ENCODE measurements at places on chromosomes 12 and 14.
A peak's percentile ranks its signal among the peaks of the same experiment; 100 is the strongest.

DNA sequence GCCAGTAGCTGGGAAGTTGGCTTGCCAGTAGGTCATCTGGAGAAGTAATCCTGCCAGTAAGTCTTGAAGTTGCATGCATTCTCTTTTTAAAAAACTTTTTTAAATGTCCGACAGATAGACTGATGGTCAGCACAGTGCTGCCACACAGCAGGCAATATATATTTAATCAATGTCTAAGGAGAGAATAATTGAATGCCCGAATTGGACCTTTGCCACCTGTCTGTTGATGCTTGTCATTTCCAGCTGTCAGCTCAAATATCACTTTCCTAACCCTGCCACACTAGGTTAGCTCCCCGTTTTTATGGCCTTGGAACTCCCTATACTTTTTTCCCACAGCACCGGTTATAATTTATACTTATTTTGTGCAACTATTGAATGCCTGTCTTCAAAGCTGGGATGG, 2.1 kb upstream of the SLC15A4 start:
- no peak for DNase-seq

DNA sequence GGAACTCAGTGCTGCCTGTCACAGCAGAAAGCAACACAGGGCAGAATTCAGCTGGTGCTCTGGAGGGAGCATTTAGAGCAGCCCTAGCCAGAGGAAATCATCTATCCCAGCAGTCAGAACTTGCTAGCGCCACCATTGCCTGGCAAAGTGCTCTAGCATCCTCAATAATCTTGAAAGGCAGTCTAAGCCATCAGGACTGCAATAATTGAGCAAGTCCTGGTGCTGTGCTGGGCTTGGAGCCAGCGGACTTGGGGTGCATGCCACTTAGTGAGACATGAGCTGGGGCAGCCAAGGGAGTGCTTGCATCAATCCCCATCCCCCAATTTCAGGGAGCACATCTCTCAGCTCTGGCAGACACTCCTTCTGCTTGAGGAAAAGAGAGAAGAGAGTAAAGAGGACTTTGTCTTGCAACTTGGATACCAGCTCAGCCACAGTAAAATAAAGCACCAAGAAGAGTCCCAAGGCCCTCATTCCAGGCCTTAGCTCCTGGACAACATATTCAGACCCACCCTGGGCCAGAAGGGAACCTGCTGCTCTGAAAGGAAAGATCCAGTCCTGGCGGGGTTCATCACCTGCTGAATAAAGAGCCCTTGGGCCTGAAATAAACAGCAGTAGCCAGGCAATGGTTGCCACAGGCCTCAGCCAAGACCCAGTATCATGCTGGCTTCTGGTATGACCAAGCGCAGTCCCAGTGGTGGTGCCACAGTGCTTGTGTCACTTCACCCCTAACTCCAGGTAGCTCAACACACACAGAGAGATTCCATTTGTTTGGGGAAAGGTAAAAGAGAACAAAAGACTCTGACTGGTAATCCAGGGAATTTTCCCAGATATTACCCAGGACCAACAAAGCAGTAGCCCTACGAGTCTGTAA, 44.5 kb upstream of the ZDHHC17 start:
- no peak for DNase-seq

DNA sequence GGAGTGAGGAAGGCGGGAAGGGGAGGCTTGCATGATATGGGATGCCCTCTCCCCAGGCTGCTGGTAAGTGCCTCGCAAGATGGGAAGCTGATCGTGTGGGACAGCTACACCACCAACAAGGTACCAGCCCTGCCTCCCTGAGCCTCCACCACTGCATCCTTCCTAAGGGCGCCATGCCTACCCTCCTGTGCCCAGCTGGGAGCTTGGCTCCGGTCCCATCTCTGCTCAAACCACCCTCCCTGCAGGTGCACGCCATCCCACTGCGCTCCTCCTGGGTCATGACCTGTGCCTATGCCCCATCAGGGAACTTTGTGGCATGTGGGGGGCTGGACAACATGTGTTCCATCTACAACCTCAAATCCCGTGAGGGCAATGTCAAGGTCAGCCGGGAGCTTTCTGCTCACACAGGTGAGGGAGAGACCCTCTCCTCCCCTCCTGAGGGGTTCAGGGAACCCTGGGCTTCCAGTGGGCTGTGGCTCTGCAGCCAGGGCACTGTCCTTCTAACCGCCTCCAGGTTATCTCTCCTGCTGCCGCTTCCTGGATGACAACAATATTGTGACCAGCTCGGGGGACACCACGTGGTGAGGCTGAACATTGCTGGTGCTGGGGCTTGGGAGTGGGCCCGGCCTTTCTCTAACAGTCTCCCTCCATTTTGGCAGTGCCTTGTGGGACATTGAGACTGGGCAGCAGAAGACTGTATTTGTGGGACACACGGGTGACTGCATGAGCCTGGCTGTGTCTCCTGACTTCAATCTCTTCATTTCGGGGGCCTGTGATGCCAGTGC, 2.6 kb downstream of the GNB3 start:
- peak; percentile 80 for DNase-seq

- peak; percentile 43 for DNase-seq
These were observed 3.7 kb upstream of the TMX1 start for GRCh38 chr14:51236314-51236713.

- DNase-seq, result no peak
These were observed 23.2 kb downstream of the MOAP1 start for GRCh38 chr14:93161411-93161940.

GRCh38 chr12:23424685-23425084, 524.8 kb downstream of the SOX5 start:
- no peak for DNase-seq

GRCh38 chr12:64627771-64628170, 17.5 kb downstream of the RASSF3 start:
- DNase-seq, result no peak

Data from DMS53 (cell line).